ENCODE measurements at places on chromosomes 3 and 15.
A peak's percentile ranks its signal among the peaks of the same experiment; 100 is the strongest.

GRCh38 chr3:33795856-33796536 lies 2.4 kb upstream of the PDCD6IP start:
- no peak for DNase-seq

GRCh38 chr3:3065876-3066275 lies 44.3 kb downstream of the IL5RA start:
- DNase-seq, result no peak

- no peak for DNase-seq
These were observed 403.2 kb downstream of the ZBTB20 start for GRCh38 chr3:114743746-114744485.

- no peak for DNase-seq
These were observed 742 bp upstream of the SEMA7A start for GRCh38 chr15:74434263-74435136.

GRCh38 chr3:196654735-196655090 lies 15.2 kb downstream of the NRROS start:
- no peak for DNase-seq

DNA sequence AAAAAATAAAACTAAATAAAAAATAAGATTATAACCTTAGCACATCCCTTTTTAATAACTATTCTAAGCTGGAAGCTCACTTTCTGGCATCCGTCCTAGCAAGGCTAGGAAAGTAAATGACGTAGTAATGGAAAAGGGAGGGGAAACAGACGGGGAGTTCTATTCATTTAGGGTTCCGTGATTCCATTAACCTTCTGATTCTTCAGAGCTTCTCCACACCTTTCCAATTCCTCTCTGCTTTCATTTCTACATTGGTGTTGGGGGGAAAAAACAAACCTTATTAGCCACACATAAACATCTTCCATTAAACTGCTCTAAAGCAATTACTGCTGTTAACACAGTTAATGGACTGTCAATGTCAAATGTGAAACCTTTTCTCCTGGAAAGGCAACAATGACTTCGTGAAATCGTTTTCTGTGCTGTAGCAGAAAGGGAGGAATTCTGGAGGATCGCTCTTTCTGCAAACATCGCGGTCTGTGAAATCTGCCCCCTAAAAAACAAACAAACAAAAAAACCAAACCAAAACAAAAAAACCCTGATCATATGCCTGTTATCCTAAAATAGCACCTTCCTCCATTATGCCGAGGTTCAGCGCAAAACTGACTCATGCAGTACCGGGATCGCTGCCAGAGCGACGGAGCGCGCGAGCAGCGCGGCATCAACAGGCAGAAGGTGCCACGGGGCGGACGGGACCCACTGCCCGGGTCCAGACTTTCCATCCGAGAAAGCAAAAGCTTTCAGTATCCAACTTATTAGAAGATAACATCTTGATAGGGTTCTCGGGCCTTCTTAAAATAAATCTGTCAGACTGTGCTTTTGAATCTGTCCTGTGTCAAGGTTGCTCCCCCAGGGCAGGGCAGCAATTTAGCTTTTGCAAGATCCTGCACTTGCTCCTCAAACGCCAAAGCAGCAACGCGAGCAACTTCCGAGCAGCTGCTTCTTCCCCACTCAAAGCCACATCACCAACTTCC lies 156.2 kb downstream of the FGF12 start:
- DNase-seq, result peak; percentile 6

- no peak for DNase-seq
These were observed 1229.1 kb downstream of the ROBO2 start for GRCh38 chr3:78268716-78269668.

- no peak for DNase-seq
These were observed 5.7 kb upstream of the SKOR1 start for GRCh38 chr15:67819636-67820035.

DNA sequence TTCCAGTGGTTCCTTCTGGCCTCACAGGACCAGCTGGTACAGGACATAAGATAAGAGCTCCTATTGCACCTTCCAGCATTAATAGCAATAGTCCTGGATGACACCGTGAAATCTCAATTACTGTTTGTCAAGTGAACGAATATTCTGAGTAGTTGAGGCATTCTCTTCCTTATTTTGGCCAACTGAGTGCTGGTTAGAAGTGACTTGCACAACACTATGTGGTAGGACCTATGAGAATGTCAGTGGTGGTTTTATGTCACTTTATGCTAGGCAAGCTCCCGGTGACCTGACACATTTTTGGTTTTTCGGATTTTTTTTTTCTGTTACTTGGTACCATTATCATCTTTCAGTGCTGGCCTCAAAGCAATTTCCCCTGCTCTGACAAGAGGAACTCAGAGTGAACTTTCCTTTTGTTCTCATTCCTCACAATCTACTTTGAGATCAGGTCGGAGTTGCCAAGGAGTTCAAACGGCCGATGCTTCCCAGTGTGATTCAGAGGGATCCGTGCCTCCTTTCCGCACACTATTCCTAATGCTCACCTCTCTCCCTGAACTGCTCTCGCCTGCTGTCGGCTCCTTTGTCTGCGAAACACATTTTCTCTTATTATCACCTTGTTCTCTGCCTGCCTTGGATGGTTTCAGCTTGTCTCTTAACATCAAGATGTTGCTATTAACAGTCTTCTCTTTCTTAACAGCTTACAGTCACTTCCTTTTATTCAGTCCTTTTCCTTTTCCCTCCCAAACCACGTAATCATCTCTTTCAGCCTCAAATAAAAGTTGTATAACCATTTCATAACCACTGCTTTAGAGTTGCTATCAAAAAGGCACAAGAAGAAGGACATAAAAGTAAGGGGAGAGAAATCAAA lies 35.8 kb downstream of the QTRT2 start:
- no peak for DNase-seq

DNA sequence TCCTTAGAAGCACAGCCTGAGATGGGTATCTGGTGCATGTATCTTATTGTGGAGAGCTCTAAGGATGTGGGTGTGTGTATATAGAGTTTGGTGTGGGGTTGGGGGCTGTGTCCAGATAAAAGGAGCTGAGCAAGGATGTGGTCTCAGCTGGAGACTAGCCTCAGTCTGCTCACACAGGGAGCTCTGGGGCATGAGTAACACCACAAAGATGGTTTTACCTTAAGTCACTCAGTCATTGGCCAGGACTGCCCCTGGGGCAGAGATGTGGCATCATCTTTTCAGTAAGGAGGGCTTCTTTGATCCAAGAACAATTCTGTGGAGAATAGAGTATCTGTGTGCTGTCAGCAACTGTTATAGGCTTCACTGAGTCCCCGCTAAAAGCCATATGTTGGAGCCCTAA lies 163.4 kb upstream of the NUDT16 start:
- DNase-seq, result no peak

GRCh38 chr3:55002416-55002930 lies 74.6 kb upstream of the LRTM1 start:
- DNase-seq, result no peak

- no peak for DNase-seq
These were observed 46.1 kb downstream of the SLC9C1 start for GRCh38 chr3:112247900-112248299.

- DNase-seq, result no peak
These were observed at the start of gene VILL for GRCh38 chr3:37990527-37990926. Gene VILL, plus strand, starts transcription at chr3:37990786. Its CDS starts 2,887 bp downstream, at chr3:37993673.

- no peak for DNase-seq
These were observed 136.1 kb upstream of the MEF2A start for GRCh38 chr15:99429681-99430081.

DNA sequence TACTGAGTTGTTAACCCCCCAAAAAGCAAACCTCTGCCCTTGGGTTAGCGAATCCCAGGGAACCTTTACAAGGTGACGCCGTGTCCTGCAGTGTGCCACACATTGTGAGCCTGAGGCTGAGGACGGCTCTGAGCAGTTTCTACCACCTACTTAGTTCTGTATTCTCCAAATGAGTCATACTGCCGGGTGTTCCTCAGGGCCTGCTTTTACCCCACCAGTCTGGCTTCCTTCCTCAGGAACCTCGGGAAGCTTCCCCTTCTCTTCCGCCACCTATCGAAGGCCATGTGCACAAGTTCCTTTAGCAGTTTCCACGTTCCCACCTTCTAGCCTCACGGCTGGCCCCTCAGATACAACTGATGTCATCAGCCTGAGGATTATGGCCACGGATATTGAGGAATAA lies 384.0 kb upstream of the TPM1 start:
- no peak for DNase-seq

GRCh38 chr3:149376718-149377407 lies 586 bp downstream of the TM4SF1 start:
- DNase-seq, result no peak

GRCh38 chr3:13404626-13405452 lies 15.3 kb downstream of the NUP210 start:
- no peak for DNase-seq

DNA sequence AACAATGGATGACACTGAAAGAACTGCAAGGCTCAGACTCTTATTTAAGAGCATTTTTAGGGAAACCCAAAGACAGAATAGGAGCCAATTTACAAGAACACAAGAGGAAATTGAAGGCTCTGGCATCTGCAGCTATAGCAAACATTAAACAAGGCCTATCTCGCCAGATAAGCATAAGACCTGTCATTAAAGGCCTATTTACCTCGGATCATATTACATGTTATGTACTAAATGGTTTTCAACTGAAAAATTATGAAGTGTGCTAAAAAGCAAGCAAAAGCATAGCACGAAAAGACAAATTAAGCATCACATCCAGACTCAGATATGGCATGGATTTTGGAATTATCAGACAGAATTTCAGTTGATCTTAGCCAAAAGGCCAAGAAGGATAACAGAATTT lies 617.1 kb downstream of the SQOR start:
- no peak for DNase-seq

DNA sequence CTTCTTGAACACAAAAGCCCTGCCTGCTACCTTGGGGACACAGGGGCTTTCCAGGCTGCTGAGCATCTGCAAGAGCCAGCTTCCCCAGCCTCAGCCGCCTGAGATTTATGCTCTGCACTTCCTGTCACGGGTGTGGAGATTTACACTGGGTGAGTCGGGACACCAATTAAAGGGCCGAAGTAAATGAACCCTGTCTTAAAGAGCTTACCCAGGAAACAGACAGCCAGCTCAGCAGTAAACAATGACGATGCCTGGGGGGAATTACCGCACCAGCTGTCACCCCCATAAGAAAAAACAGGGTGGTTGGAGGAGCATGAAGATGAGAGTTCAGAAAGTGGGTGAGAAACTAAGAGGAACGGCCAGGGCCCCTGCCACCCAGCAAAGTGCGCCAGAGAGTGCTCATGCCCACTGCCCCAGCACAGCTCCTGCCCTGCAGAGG lies 37.5 kb upstream of the IQSEC1 start:
- DNase-seq, result no peak

DNA sequence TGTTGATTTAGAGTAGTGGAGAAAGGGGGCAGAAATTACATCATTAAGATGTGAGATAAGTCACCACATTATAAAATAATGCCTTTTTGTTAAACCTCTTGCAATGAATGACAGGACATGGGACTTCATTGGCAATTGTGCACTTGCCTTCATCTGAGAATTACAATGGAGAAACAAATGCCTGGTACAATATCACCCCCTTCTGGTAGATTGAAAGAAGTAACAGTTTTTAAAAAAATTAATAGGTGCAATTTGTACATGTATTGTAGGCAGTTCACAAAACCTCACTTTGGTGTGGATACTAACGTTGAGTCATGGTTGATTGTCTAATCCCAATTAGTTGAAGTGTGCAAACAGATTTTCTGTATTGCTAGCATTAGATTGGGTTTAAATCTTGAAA lies 4.6 kb upstream of the P2RY14 start:
- no peak for DNase-seq

DNA sequence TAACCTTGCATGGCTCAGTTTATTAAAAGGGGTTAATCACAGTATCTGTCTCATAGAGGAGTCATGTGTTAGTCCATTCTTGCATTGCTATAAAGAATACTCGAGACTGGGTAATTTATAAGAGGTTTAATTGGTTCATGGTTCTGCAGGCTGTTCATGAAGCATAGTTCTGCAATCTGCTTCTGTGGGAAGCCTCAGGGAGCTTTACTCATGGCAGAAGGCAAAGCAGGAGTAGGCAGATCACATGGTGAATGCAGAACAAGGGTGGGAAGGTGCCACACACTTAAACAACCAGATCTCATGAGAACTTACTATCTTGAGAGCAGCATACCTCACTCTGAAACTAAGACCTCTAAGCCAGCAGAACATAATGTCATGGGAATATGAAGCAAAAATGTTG lies 42.2 kb upstream of the PTX3 start:
- DNase-seq, result no peak

GRCh38 chr3:71843071-71843470 lies 58.1 kb upstream of the PROK2 start:
- no peak for DNase-seq

GRCh38 chr3:196641333-196642054 lies 2.0 kb downstream of the NRROS start:
- DNase-seq, result no peak

GRCh38 chr3:129594409-129594808 lies 12.1 kb downstream of the PLXND1 start:
- DNase-seq, result no peak

DNA sequence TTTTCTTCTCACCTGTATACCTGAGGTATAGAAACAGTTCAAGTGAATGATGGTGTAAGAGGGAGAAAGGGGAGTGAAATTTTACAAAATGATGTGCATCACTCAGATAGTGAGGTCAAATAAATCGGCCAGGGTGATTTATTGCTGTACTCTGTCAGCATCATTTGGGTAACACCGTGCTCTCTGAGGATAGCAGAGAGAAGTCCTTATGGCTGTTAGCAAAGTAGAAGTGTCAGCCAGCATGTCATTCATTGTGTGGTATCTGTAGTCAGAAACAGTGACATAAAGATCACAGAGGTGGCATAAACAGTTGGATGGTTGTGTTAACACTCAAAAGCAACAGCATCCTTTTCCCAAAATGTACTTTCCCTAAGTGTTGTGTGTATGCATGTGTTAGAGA lies 53.4 kb downstream of the PSMD6 start:
- DNase-seq, result no peak
